ENCODE measurements at places on chromosomes 5 and 9.

DNA sequence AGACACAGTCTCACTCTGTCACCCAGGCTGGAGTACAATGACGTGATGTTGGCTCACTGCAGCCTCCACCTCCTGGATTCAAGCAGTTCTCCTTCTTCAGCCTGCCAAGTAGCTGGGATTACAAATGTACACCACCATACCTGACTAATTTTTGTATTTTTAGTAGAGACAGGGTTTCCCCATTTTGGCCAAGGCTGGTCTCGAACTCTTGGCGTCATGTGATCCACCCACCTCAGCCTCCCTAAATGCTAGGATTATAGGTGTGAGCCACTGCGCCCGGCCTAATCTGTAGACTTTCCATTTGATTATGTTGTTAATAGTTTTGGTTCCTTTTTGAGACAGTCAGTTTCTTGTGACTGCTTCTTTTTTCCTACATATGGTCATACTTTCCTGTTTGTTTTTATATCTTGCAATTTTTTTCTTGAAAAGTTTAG, 31.0 kb downstream of the MTREX start:
- DNase-seq, result no peak

GRCh38 chr5:88515881-88516819, 247.5 kb upstream of the TMEM161B start:
- DNase-seq, result peak; percentile 14

DNA sequence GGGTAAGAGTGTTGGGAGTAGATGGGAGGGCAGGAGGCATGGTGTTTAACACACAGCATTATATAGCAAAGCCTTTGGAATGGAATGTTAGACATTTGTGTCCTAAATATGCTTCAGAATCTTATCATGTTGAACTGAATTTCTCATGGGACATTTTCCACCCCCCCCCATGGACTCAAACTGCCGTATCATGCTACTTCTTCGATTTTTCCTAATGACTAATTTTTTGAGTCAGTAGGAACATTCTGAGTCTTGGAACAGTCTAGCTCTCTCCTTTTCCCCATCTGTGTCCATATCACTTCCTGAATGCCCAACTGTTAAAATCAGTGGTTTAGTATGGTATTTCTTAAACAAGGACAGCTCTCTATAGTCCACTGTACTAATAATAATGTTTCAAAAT, 380.6 kb downstream of the TLE4 start:
- DNase-seq, result no peak

- peak; percentile 63 for DNase-seq
Measured at GRCh38 chr5:181114844-181115778, 15.9 kb downstream of the OR2V1 start.

- no peak for DNase-seq
Measured at GRCh38 chr5:10065428-10066000, 184.2 kb downstream of the ATPSCKMT start.

DNA sequence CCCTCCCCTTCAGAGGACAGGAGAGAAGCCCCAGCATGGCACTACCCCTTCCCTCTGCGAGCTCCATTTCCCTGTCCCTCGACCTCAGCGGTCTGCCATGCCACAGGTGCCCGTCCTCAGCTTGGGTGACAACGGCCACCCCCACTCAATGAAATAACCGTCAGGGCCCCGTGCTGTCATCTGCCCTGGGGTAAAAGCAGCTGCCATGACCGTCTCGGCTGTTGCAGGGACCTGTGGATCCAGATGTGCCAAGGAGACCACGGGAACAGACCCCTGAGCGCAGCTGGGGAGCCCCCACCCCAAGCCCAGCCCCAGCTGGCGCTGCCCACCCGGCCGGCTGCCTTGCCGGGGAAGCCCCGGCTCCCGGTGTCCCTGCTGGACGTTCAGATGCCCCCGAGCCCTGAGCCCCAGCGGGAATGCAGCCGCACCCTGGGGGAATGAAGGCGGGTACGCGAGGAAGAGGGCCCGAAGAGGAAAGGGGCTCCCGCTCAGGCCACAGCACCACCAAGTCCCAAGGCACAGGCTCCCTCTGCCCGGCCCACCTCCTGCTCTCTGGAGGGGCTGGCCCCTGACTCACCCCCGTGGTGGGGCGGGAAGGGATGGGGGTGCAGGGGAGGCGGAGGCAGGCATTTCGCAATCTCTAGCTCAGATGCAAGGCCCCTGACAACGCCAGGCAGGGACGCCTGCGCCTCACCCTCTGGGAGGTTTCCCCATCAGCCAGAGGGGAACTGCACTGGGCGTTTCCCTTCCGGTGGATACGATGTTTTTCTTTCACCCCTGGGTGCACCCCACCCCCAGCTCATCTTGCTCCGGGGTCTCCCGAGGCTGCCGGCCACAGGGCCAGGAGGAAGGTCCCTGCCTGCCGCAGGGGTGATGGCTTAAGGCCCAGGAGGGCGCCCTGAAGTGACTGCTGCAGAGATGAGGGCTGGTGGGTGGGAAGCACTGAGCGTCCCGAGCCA, 49.2 kb downstream of the NACC2 start:
- peak; percentile 13 for DNase-seq

DNA sequence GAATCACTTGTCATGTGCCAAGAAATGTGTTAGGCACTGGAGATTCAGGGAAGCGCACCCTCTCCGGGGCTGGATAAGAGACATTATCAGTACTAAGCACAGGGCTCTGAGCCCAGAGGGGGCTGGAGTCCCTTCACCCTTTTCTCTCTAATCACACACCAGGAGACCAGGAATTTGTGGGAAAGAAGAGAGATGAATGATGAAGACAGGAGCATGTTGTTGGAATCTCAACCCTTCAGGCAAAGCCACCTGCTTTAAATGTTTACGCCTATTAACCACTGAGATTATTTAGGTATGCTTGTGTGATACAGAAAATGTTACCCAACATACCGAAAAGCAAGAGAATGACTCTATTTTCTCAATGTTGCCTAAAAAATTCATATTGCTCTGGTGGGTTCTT, 119.8 kb downstream of the ENTREP1 start:
- no peak for DNase-seq

DNA sequence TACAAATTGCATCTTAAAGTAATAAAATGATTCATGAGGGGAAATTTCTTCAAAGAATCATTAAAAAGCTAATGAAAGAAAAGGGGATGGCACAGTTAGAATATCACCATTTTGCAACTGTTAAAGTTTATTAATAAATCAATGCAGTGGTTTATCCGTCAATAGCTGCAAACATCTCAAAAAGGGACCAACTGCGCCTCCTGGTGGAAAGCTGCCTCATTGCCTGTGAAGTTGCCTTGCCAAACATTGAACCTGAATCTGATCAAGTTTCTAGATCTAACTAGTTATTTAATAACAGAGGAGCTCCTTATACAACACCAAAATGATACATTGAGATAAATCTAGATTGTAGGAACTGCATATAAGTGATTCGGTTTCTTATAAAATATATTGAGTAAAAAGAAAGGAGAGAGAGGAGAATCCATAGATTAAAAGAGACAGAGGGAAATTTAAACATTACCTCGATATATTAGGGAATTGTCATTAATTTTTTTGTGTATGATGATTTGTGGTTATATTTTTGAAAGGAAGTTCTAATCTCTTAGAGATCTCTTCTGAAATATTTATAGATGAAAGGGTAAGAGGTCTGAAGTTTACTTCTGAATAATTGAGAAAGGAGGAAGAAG, 6.9 kb upstream of the NDUFB6 start:
- DNase-seq, result peak; percentile 60

- no peak for DNase-seq
Measured at GRCh38 chr9:128383007-128383753, 12.0 kb downstream of the URM1 start.

DNA sequence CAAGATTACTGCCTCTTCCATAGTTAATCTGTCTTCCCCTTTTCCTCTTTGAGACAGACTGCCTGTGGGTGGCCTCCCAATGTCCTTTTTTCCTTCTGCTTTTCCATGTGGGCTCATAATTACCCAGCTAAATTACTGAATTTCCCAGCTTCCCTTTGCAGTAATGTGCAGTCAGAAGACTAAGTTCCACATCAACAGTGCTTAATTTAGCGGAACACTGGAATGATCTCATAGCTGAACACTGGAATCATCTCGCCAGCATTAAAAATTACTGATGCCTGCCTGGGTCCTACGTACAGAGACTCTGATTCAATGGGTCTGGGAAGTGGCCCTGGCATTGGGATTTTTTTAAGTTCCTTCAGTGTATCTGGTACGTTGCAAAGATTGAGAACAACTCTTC, 84.3 kb downstream of the DNAH5 start:
- no peak for DNase-seq

GRCh38 chr5:96765043-96765442, 42.7 kb downstream of the ERAP1 start:
- no peak for DNase-seq

- DNase-seq, result no peak
Measured at GRCh38 chr9:130616451-130616850, 37.1 kb downstream of the FUBP3 start.

- DNase-seq, result peak; percentile 78
Measured at GRCh38 chr5:59810041-59810440, 83.5 kb downstream of the PDE4D start.

- no peak for DNase-seq
Measured at GRCh38 chr9:110261632-110262031, 5.3 kb upstream of the TXN start.

GRCh38 chr5:82097-82496, 9.9 kb upstream of the PLEKHG4B start:
- peak; percentile 57 for DNase-seq

- no peak for DNase-seq
Measured at GRCh38 chr5:167985373-167985772, 306.1 kb upstream of the WWC1 start.

- no peak for DNase-seq
Measured at GRCh38 chr5:77588175-77588574, 50.3 kb downstream of the OTP start.

- DNase-seq, result no peak
Measured at GRCh38 chr9:27450752-27451151, 73.3 kb upstream of the IFNK start.

- DNase-seq, result no peak
Measured at GRCh38 chr5:133298447-133298846, 246.6 kb downstream of the HSPA4 start.

DNA sequence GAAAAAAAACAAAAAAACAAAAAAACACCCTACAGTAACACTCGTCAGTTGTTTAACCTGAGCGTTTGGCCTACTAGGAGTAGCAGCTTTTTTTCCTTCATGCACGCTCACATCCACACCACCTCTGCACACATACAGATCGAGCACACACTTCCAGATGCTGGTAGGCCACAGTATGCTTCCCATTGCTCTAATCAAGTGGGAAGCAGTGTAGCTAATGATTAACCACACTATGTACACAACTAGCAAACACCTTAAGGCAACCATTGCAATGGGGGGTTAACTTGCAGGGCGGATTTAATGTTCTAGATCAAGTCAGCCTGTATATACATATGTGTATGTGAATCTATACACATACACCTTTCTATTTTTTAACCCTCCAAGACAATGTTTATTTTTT, 65.5 kb upstream of the GLRX start:
- DNase-seq, result no peak

DNA sequence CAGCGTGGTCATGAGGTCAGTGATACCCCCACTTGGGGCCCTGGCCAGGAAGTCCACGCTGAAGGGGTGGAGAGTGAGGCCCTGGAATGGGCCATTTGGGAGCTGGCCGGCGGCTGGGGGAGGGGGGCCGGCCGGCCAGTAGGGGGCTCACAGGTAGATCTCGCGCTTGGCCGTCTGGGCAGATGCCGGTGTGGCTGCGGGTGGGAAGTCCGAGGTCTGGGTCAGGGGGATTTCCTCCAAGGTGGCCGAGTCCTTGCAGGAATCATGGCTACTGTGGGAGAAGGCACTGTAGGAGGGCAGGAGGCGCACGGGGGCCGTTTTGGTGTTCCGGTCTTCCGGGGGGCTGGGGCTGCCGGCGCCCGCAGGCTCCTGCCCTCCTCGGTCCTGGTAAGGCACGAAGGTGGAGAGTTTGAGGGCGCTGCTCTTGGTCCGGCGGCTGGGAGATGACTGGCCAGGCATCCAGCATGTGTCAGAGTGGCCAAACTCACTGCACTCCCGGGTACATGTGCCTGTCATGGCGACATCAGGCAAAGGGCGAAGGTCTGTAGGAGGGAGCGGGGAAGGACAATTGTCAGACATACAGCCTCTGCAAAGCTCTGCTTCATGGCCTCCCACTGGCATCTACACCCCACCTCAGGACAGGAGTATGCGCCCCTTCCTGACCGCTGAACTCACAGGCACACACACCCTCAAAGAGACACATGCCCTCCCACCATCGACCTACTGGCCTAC, 24.1 kb downstream of the PCDH1 start:
- no peak for DNase-seq

DNA sequence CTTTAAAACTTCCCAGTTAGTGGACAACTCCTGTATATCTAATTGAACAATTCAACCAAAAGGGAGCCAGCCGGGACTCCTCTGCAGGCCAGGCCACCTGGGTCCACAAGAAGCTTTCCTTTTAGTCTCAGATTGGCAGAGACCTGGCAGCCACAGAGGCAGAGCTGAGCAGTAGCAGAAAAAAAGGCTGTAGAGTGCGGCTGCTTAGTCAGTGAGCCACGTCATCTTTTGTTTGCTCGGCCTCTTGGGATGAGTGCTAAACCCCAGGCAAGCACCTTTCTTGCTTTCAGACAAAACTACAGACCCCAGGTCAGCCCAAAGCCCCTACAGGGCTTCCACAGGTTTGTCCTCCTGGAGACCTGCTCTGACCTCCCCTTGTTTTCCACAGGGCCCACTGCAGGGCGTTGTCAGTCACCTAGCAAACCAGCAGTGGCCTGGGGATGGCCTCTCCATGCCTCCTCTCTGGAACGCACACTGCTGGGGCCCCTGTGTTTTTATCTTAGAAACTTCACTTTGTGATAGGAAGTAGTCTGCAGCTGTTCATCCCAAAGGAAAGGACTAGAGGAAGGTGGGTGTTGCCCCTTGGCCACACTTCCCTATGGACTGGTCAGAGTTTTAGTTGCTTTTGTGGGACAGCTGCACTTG, 49.9 kb downstream of the SHB start:
- peak; percentile 93 for DNase-seq

DNA sequence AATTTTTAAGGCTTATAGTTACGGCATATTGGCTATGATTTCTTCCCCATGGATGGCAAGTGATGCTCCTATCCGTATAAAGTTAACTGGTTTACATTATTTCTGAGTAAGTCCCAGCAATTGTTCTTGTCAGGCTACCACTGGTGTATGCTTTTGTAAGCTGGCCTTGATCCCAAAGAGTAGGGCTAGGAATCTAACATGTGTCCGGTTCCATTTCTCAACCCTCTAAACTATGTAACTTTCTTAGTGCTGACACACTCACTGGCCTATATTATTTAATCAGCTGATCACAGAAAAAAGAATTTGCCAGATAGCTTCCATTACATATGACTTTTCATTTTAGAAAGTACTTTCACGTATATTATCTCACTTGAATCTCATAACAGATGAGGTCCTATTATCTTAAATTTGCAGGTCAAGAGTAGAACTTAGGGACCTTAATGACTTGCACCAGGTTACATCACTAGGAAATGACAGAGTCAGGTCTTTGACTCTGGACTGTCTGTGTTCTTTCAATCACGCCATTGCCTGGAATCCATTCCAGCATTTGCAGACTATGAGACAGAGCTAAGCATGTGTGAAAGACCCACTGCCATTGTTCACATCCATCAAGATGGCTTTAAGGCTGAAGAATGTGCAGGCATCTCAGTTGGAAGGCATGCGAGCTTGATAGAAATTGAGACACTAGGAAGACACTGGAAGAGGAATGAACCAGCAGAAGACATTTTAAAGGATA, 362.9 kb downstream of the ARRDC3 start:
- DNase-seq, result no peak

- no peak for DNase-seq
Measured at GRCh38 chr9:70540016-70540415, 125.6 kb upstream of the KLF9 start.

- no peak for DNase-seq
Measured at GRCh38 chr5:76229900-76230299, 146.7 kb downstream of the SV2C start.

All from Daoy (cell line).